ENCODE measurements at places on chromosomes 5 and 9.

GRCh38 chr5:31639481-31640411 lies 815 bp downstream of the PDZD2 start:
- no peak for DNase-seq

- DNase-seq: no peak
These were observed 118.7 kb downstream of the TENT4A start for GRCh38 chr5:6831678-6832671.

DNA sequence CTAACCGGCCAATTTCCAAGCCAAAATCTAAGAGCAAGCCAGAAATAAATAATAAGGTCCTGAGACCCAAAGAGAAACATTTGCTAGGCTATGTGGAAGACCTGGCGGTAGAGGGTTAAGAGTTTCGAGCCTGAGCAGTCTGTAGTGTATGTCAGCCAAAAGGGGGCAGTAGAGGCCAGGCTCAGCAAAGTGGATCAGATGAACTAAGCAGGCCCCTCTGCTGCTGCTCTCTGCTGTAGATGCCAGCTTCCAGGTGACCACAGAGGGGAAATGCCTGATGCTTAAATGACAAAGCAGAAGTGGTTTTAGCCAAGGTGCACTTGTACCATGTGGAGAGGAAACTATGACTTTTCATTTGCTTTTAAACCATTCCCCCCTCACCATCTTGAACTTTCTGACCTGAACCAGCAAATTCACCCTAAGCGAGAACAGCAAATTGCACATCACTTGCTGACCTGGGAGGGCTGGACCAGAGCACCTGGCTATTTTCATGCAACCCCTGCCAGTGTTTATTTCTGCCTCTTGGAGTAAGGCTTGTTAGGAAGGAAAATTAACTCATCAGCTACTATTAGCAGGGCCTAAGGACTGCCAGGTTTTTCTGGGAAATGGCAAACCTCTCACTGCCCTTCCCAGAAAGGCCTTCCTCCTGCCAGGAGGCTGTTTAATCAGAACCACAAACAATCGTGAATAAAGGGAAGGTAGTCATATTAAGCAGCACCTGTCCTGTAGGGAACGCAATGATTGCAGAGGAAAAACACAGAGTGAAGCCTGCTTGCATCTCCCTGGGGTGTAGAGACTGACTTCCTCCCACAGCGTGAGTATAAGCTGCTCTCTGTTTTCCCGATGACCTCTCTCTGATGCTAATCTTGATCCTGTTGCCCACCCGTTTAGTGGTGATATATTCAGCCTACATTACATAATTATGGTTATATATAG lies 818.2 kb downstream of the TLR4 start:
- DNase-seq: peak; percentile 41

DNA sequence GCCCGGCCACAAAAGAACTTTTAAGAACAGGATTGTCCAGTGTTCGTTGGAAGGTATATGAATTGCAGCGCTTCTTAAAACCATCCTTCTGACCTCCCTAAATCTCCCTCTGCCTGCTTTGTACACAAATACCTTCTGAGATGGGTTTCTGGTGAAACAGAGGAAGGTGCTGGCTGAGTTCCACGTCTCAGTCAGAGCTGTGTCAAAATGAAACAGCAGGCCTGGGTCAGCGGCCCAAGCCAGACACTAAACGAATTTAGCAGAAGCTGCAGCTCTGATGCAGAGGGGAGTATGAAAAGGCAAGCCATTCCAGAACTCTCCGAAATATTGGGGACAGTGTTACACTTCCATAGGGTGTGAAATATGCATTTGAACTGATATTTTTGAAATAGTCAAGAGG lies 37.8 kb upstream of the CRB2 start:
- no peak for DNase-seq

- peak; percentile 32 for DNase-seq
These were observed 31.7 kb upstream of the PRXL2C start for GRCh38 chr9:96686638-96687335.

DNA sequence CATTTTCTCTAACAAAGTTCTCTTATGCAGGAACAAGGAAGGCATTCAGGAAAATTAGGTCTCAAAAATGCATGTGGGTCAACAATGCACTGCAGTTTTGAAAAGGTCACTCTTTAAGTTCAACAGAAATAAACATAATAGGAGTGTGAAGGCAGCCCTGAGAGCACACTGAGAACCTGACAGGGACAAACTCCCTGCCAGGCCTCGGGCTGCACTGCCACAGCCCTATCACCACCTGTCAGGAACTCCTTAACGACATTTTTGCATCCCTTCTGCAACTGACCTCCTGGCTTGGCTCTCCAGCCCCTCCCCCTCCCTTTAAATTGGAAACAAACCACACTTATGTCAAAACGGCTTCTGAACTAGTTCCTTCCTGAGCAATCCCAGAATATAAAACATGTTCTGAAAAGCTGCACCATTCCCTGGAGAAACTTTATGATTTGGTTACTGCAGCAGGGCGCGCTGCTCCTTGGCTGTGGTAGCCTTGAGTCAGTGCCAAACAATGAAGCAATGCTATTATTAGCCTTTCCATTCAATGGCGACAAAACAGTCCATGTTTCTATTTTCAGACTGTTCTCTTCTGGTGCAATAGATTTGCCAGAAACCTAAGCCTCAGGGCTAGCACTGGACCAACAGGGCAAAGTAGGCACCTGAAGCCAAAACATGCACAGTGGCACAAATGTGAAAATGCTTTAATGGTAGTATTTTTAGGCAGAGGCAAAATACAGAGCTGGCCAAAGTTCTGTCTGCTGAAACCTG lies 160.1 kb upstream of the ZNF608 start:
- peak; percentile 70 for DNase-seq

- no peak for DNase-seq
These were observed 966.5 kb upstream of the TYRP1 start for GRCh38 chr9:11726659-11727058.

- DNase-seq: no peak
These were observed 190.3 kb downstream of the WDR70 start for GRCh38 chr5:37569466-37569865.

- no peak for DNase-seq
These were observed 206.7 kb downstream of the ARHGAP26 start for GRCh38 chr5:142976861-142977260.

GRCh38 chr9:129769669-129770068 lies 16.8 kb upstream of the PTGES start:
- no peak for DNase-seq

- no peak for DNase-seq
These were observed 19.9 kb downstream of the UGT3A1 start for GRCh38 chr5:35971186-35971877.

DNA sequence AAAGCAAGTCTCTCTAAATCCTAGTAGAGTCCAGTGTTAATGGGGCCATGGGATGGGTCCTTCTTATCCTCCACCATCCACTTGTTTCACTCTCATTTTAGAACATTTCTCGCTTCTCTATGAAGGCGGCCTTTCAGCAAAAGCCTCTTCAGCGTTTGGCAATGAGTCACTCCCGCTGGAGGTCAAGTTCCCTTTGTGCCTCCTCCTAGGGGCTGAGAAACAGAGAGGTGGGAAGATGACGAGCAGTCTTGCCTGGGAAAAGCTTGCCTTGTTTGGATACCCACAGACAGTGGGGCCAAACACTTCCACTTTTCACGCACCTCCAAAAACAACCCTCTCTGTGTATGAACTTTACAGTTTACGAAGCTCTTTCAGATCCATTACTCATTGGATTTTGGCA lies 168.8 kb downstream of the GABBR2 start:
- no peak for DNase-seq

DNA sequence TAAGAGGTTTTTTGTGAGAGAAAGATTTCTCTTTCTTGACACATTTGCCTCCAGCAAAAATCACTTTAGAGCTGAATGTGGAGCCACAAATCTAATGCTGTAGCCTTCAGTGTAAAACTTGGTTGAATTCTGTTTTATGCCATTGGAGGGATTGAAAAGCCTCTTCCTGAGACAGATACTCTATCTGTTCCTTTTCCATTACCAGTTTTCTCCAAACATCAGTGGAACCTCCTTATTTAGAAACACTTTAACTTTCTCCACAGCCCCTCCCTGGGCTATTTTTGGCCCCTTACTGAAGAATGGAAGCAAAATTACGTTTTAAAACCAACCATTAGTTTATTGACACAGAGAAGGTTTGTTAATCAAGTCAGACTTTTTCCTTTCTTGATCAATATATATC lies 155.3 kb downstream of the PJA2 start:
- no peak for DNase-seq

DNA sequence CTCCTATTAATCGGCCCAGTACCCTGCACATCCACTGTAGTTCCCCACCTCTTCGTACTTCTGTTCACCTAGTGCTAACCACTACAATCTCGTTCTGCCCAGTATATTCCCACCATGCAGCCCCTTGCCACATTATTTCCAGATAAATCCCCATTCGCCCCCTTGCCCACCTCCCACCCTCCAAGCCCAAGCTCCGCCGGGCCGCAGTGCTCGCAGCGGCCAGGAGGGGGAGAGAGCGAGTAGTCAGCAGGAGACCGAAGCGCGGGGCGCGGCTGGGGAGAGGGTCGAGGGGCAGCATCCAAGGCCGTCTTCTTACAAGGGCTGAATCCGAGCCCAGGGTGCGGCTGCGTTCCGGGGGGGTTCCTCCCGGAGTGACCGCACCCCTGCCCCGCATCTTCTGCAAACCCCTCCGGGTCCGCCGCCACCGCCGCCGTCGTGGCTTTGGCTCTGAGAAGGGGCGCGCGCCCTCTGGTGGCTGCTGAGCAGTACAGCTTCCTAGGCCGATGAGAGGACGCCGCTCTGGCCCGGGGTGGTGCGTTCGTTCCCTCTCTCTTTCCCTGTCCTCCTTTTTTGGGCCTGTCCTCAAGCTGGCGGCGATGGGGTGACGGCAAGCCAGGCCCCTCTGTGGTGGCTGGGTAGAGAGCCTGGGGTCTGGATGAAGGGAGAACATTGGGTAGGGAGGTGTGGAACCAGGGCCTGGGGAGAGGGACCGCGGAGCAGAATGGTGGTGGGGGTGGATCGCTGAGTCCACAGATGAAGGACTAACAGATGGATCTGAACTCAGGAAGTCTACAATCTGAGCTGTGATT lies 30.0 kb upstream of the PSD2 start:
- peak; percentile 79 for DNase-seq

DNA sequence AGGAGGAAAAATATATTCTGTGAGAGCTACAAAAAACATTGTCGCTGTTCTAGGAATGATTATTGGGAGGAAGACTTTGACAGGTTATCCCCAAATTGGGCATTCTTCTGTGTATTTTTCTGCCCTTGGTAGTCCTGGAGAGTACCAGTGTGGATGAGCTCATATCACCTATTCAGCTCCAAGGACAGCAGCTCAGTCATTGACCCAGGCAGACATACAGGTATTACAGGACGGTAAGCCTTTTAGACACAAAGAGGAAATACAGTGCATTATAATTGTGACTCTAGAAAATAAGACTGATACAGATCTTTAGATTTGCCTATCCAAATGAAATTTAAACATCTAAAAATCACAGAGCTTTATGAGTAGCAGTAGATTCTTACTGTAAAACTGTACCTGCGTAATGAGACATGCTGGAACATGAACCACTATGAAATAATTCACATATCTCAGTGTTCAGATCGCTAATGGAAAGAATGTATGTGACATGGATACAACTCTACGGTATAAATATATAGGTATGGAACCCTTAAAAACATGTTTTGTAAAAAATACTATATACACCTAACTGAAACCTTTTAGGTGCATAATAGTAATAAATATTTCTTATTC lies 56.0 kb downstream of the PLK2 start:
- DNase-seq: no peak

- no peak for DNase-seq
These were observed 154.2 kb downstream of the FOCAD start for GRCh38 chr9:20838218-20838617.

DNA sequence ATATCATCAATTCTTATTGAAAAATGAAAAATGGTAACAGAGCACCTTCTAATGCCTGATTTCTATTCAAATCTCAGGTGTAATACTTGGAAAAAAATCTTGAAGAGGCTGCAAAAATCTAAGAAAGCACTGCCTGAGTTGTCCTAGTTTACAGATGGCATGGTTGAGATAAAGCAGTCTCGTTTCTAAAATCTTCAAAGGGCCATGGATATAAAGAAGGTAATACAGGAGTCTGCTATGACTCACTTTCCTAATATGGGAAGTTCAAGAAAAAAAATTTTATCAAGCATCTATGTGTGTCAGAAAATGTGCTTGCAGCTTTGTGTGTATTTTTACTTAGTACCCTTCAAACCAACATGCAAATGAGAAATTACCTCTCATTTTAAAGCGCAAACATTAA lies 163.3 kb downstream of the DMAC1 start:
- no peak for DNase-seq

DNA sequence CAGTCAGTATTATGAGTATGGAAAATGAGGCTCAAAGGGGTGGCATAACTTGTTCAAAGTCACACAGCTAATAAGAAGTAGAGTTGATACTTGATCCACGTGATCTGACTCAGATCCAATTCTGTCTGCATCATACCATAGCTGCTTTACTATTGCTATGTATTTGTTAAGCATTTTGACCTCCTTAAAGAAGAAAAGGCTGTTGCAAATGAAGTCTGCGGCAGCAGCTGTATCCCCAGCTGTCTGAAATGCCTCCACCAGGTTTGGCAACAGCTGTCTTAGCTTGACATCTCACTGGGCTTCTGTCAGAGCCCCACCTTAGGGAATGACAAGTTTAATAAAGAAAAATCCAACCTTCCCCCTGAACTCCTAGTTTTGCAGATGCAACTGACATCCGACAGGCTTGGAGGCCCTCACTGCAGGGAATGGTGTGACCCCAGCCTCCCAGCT lies 75.6 kb upstream of the SLC44A1 start:
- DNase-seq: no peak

DNA sequence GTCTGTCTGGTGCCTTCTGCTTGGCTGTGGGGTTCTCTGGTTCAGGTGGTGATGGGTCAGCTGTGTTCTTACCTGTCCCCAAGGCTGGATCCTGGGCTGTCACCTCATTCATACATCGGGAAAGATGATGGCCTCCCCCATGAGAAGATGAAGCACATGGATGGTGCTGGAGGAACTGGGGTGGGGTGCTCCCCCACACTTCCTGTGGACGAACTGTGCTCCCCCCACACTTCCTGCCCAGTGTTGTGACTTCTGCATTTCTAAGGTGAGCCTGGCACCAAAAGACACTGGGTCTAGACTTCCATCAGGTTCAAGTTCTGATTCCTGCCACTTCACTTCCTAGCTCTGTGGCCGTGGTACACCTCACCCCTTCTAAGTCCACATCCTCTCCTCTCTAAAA lies 4.3 kb upstream of the SURF6 start:
- DNase-seq: no peak

DNA sequence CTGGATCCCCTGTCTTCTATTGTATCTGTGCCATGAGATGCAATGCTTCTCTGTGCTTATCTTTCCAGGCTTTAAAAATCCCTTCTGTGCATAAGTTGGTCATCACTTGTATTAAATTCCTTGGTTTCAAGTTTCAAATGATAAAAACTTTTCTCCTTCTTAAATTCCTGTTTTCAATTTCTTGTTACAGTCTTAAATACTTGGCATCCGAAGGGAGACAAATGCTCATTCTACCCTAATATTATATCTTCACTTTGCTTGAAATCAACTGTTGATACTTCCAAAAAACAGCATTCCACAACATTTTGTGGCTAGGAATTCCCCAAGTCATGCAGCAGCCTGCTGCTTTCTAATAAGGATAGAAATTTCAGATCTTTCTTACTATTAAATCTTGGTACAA lies 413.2 kb upstream of the ACTBL2 start:
- DNase-seq: no peak
